ENCODE measurements at places on chromosomes 12 and 14.

DNA sequence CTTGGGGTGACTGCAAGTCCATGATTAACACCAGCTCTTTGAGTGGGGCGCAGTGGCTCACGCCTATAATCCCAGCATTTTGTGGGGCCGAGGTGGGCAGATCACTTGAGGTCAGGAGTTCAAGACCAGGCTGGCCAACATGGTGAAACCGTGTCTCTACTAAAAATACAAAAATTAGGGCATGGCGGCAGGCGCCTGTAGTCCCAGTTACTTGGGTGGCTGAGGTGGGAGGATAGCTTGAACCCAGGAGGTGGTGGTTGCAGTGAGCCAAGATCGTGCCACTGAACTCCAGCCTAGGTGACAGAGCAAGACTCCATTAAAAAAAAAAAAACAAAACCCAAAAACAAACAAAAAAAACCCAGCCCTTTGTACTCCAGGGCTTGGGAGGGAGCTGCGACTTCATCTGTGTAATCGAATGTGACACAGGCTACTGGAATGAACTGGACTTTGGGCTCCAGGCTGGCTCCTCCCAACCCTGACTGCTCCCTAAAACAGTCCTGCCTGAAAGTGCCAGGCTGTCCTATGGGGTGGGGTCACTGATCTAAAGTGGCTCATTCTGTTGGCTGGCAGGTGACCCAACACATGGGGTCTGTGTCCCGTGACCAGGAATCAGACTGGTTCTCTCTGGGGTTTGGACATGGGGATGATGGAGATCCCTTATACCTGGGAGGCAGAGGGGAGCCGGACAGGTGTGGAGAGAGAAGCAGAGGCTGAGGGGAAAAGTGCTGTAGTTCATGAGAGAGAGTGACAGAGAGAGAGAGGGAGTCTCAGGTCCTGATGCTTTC, 9.3 kb upstream of the C12orf43 start:
- no peak for DNase-seq

DNA sequence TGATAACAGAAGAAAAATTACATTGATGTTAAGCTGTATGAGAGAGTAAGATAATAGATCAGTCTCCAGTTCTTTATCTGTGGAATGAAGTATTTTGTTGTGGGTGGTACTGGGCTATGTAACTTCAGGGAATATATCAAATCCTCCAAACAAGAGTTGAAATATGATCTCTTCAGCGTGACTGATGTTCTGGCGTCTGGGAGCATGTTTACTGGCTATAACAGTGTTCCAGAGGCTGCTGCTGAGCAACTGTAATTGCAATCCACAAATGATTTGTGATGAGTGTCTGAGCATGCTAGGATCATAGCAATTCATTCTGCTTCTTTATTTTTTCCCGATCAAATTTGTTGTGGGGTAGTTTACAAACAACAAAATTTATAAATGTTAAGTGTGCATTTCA, 18.6 kb upstream of the CCDC198 start:
- DNase-seq, result no peak

DNA sequence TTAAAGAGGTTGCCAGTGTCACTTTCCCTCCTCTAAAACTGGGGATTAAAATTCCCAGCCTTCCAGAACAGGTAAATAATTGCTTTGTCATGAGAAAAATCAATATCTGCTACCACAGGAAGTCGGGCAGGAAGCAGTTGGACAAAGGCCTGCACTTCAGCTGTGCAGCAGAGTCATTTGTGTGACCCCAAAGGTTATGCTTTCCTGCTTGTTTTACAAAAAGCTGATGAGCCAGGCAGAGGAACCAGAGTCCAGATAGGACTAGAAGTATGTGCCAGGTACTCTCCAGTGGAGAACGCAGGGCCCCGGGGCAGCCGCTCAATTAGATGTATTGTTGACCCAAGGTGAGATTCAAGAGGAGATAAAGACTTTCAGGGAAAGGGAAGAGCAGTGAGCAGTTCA, 117.1 kb upstream of the FRMD6 start:
- no peak for DNase-seq

GRCh38 chr12:2226641-2227040, 173.9 kb downstream of the CACNA1C start:
- DNase-seq, result no peak

GRCh38 chr14:23627961-23628360, 8.2 kb upstream of the DHRS2 start:
- no peak for DNase-seq

- no peak for DNase-seq
Observed at GRCh38 chr12:48934312-48934706, 9.0 kb upstream of the FKBP11 start.

DNA sequence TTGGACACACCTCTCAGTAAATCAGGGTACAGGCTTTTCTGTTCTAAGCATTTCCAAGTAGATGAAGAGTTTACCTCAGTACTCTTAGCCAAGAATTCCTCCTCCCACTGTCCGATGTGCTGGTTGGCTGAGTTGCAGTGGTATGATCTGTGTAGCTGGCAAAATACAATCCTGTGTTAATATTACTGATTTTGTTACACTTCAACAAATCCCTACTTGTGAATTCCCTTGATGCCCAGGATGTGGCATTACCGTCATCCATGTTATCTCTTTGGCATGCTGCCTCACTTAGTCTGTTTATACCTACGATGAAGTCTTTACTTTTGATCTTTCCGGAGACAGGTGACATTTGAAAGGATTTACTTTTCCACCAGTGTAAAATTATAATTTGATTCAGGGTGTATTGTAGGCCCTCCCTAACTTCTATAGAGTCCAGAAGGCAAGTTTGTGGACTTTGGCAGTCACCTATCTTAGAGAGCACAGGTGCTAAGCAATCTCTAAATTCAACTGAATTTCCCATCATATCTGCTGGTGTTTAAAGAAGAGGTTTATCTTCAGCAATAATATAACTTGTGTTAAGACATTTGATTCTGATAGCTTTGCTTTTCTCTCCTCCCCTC, 10.1 kb downstream of the CCDC196 start:
- DNase-seq, result no peak

DNA sequence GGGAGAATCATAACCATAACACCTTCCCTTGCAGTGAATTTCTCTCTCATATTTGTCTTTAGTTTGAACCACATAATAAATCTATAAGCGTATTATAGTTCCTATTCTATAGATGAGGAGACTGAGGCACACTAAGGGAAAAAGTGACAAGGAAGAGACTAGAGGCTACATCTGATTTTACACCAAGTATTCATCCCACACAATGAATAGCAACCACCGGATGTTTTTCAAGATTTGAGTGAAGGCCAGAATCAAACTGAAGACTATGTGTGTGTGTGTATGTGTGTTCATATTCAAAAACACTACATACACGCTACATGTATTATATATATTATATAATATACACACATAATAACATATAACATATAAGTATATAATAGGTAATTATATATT, 4.7 kb downstream of the ASB2 start:
- no peak for DNase-seq

- DNase-seq, result no peak
Observed at GRCh38 chr12:84463741-84464495, 448.7 kb downstream of the SLC6A15 start.

- no peak for DNase-seq
Observed at GRCh38 chr14:58717813-58718212, 80.1 kb downstream of the DACT1 start.

- DNase-seq, result no peak
Observed at GRCh38 chr14:69320581-69321365, 60.8 kb downstream of the GALNT16 start.

DNA sequence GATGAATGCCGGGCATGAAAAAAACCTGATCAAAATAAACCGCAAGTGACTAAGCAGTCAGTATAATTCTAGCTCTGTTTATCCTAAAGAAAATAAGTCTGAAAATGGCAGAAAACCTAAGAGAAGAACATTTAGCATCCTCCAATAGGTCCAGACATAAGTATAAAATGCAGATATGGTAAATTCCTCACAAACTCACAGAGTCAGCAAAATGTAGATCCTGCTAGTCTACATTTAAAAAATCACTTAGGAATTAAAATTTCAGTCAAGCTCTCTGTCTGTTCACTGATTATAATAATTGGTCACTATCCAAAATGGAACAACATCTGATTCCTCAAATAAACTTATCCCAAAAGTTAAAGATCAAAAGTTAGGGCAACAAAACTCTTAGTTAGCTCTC, 95.1 kb downstream of the DIO2 start:
- no peak for DNase-seq

GRCh38 chr14:73293782-73294781, 56.8 kb downstream of the PAPLN start:
- DNase-seq, result no peak

DNA sequence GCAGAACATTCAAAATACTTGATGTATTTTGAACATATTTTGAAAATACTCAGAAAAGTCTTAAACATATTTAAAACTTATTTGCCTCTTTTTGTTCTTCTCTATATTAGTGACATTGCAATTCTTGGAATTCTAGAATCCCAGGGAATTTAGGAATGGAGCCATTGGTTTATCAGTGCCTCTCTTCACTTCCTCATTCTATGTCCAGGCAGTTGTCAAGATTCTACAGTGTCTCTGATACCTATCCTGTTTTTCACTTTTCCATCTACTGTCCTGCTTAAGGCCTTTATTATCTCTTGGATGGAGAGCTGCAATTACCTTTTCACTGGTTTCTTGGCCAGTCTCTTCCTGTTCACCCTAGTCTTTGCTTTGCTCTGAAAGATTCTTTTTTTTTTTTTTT, 144.6 kb downstream of the TTLL5 start:
- no peak for DNase-seq

DNA sequence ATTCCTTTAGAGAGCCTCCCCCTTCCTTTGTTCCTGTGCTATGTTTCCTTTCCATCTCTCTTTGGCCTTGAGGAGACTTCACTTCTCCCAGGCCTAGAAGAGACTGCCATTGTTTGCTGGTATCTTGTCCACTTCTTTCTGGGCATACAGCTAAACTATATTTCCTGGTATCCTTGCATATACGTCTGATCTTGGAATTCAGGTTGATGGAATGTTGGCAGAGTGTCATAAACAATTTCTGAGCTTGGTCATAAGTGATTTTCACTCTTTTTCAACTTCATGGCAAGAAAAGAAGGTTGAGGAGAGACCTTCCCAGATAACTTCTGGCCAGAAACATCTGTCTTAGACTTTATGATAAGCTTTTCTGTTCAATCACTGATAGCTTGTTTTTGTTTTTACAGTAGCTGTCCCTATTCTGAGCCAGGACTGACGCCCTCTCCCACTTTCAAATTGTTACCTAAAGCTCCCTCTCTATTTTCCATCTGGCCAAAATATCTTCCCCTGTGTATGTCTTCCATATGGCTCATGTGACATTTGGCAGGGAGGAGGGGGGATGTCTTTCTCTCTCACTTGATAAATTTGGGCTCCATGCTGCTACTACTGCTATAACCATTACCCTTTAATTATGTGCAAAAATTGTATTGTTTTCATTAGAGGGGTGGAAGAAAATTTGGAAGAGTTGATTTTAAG, 457.0 kb downstream of the ADAMTS20 start:
- no peak for DNase-seq

GRCh38 chr14:23865502-23865901, 88.1 kb upstream of the DHRS4 start:
- DNase-seq, result no peak

DNA sequence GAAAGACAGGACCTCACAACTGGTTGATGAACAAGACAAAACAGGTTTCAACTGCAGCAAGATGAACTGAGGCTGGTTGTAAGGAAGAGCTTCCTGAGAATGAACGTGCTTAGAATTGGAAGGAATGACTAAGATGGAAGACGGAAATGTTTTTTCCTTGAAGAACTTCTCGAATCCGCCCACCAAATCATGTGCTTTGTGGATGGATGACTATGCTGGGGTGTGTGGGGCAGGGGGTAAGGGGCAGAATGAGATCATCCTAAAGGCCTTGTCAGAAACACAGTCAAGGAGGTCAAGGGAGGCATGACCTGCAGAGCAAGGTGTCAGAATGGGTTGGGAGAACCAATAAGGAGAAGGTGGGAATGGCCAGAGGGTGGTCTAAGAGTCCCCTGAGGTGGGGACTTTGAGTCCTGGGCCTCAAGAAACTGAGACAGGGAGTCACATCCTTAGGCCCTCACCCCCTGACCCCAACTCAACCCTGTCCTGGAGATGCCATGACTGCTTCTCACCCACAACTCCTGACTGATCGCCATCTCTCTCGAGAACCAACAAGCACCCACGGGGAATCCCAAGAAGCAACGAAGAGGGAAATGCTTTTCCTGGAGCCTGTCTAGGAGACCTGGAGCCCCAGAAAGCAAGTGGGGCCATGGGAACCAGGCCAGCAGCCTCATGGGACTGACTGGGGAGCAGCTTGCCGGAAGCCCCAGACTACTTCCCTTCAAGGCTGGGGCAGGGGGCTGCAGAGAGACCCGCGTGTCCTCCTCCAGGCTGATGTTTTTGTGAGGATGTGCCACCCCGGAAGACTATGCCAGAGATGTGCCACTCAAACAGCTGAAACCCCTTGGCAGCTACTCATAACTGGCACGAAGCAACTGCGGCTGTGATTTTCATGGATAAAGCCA, 84.0 kb downstream of the ACTN1 start:
- DNase-seq, result no peak

- DNase-seq, result no peak
Observed at GRCh38 chr14:59284059-59284458, 95.6 kb downstream of the DAAM1 start.

DNA sequence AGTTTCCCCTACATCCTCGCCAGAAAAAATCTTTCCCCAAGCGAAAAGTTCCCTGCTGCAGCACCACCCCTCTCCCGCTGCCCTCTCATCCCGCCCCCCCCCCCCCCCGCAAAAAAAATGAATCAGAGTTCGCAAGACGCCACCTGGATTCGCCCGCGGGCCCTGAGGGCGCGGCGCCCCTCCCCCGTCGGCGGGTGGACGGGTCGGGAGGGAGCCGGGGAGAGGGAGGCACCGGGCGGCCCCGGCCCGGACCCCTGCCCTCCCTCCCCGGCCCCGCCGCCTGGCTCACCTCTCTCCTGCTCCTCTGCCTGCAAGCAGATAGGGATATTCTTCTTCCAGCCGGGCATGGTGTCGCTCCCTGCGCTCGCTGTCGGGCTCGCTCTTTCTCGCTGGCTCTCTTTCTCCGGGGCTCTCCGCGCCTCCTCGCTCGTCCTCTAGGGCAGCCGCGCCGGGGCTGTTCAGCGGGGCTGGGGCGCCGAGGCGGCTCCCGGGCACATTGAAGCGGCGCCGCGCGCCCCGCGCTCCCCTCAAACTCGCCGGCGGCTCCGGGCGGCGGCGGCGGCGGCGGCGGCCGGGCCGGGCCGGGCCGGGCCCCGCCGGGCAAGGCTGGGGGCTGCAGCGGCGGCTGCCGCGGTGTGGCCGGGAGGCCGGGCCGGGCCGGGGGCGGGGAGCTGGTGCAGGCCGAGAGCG, 200.3 kb upstream of the CAND1 start:
- DNase-seq, result no peak

DNA sequence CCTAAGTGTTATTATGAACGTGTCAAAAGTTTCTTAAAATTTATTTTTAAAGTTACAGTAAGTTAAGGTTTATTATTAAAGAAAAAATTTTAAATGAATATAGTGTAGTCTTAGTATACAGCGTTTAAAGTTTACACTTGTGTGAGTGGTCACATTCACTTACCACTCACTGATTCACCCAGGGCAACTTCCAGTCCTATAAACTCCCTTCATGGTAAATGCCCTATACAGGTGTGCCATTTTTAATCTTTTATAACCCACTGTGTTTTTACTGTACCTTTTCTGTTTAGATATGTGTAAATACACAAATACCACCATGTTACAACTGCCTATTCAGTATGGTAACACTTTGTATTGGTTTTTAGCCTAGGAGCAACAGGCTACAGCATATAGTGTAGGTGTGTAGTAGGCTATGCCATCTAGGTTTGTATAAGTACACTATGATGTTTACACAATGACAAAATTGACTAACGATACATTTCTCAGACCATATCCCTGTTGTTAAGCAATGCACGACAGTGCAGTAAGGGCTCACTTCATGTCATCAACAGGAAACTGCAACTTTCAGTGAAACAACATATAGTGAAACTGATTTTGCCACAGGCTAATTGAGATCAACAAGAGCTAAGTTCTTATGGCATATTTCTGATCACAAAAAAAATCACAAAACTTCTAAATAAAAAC, 112.0 kb upstream of the TMCC3 start:
- DNase-seq, result no peak

Data from cerebellar nuclear complex (tissue), 1 donor.